DMS153 (cell line): ENCODE measurements at places on chromosomes 2 and 18.

DNA sequence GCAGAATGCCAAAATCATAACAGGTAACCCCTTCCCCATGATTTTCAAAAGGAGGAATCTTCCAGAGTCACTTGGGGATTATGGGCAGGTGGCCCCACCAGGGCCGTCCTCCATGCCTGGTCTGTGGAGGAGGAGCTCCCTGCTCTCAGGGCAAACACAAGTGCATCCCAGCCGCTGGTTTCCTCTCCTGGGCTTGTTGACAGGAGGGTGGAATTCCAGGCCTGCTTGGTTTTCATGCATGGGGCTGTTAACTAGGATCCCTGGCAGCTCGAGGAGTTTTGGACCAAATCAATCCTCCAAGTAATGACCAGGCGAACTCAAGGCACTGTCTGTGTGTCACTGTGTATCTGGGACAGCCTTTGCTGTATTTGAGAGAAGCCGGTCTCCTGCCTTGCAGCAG lies 45.3 kb downstream of the FOSL2 start:
- peak; percentile 7 for DNase-seq

DNA sequence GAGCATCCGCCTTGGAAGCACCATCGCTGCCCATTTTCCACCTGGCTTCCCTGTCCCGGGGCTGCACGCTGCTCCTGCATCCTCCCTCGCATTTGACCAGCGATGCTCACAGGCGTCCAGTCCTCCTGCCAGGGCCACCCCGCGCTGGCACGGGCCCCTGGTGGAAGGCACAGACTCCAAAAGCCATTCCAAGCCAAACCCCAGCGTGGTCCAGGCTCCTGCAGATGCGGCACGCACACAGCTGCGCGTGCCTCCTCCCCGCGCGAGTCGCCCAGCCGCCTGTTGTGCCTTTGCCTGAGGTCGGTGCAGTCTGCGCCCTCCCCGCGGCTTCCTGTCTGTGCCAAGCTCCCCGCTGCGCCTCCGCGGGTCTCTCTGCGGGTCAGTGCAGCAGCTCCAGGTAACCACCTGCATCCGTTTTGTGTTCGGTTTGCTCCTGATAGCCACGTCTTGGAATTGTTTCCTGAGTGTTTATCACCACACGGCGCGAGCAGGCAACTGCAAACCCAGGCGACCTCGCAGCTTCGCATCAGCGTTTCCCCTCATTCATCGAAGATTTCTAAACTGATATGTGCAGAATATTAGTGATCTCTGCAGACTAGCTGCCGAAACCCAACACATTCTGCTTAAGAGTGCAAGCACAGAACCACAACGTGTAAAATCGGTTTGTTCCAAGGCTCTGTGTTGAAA lies 65.2 kb upstream of the SALL3 start:
- DNase-seq, result peak; percentile 27

DNA sequence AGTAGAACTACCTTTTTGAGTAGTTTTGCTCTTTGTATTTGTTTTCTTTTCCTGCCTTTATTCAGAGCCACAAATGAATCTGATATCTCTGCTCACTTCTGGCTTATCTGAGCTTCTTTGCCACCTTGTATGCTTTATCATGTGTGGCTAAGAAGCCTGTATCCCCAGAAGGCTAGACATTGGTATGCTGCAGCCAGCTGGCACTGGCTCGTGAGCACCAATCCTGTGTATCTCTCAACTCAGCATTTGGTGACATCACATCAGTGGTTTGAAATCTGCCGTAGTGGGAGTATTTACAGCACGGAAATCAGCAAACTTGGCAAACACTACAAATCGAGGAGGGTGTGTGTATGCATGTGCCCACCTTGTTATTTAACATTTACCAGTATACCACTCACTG lies 183.7 kb upstream of the LHCGR start:
- no peak for DNase-seq

DNA sequence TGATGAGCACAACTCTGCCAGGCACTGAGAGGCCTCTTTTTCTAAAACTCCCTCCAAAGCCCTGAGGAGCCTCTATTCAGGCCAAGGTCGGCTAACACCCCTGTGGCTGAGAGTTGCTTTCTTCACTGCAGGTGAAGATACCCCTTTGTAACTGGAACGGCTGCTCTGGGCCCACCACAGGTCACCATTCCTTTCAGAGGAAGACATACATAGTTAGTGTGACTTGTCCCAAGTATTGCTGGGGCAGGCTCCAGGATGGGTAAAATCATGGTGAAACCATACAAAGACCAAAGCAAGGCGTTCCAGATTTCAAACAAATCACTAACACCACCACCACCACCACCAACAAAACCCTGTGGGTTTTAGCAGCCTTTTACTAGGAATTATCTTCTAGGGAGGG lies 36.8 kb downstream of the CHST10 start:
- no peak for DNase-seq

GRCh38 chr2:84958135-84959059 lies 12.6 kb upstream of the KCMF1 start:
- DNase-seq, result peak; percentile 94

DNA sequence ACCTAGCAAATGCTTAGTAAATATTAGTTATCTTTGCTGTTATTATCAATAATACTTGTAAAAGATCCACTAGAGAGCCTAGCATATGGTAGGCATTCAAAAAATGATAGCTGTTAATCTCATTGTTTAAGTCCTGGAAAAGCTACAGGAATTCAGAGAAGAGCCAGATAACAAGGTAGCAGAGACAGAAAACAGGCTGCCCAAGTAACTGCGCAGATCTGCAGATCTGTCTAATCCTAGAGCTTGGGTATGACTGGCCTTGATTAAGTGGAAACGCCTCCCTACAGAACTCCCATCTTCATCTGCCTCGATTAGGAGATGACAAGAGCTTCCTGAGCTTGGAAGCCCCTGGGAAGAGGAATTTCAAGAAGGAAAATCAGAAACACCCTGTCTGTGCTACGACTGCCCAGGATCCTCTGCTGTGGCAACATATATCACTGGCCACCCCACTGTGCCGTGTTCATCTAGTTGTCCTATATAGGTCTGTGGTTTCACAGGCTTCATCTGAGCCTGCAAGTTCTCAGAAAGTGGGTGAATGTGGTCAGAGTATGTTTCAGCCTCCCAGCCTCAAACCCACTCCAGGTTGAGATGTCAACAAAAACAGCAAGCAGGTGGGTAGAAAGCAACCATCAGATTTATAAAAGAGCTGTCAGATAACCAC lies 151.5 kb upstream of the PKDCC start:
- no peak for DNase-seq

GRCh38 chr2:98016908-98017670 lies 21.3 kb upstream of the TMEM131 start:
- no peak for DNase-seq

DNA sequence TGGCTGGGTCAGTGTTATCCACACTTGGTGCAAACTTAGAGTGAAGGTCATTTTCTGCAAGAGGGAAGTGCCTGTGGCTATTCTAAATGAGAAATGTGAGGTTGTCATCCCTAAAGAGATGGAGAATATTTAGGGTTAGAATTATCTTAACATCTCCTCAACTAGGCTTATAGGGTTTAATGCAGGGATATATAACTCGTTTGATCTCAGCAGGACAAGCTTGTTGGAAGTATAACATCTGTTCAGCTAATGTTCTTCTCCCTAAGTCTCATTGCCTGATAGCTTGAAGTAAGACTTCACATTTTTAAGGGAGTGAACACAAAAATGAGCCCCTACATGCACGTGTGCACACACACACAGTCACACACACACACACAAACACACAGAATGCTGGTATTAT lies 75.9 kb upstream of the NRXN1 start:
- DNase-seq, result no peak

DNA sequence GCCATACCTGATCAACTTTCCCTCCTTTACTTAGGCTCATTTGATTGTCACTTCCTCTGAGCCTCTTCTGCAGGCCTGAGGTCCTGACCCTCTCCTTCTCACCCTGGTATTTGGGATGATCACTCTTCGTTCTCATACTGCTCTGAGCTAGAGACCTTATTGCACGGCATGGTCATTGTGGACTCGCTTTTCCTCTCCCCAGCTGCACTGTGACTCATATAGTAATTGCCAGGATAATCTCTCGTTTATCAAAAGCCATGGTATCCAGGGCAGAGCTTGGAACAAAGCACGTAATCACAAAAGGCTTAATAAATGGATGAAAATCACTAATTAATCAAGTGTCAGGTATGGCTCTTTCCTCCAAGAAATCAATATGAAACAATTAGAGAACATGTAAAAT lies 40.9 kb upstream of the TRIB2 start:
- DNase-seq, result no peak

GRCh38 chr2:207148020-207148419 lies 17.7 kb downstream of the KLF7 start:
- no peak for DNase-seq
